AG20443 (cell line): ENCODE measurements at places on chromosomes 1 and 21.

GRCh38 chr21:30838536-30838935 is 9.0 kb upstream of the KRTAP7-1 start:
- DNase-seq = no peak

- DNase-seq = no peak
These were observed 74.0 kb downstream of the CACNA1E start for GRCh38 chr1:181557313-181557712.

GRCh38 chr1:213273546-213273945 is 222.5 kb downstream of the RPS6KC1 start:
- peak; percentile 51 for DNase-seq

DNA sequence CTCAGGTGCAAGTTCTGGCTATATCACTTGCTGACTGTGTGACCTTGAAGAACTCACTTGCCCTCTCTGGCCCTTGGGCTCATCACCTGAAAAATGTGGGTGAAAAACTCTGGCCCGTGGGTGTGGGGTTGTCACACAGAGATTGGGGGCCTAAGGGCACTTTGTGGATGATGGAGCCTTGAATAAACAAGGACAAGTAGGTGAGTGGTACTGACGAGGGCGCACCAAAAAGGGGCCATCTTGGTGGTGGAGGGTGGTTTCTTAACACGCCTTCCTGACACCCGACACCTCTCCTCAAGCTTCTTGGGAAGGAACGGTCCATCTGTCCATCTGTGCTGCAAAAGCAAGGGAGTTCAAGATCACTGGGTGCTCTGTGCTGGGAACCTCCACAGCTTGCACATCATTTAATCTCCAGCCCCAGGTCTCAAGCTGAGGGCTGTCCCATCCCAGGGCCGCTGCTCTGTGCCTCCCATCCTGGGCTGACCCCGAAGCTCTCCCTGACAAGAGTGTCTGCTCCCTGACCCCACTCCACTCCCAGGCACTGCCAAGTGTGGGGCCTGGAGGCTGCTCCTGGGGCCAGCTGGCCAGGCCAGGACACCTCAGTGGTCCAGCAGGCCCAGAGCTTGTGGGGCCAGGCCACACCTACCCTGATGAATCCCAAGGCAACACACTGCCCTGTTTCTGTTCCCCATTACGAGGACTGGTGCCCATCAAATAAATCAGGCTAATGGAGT is 97.3 kb downstream of the GLIS1 start:
- DNase-seq = no peak

DNA sequence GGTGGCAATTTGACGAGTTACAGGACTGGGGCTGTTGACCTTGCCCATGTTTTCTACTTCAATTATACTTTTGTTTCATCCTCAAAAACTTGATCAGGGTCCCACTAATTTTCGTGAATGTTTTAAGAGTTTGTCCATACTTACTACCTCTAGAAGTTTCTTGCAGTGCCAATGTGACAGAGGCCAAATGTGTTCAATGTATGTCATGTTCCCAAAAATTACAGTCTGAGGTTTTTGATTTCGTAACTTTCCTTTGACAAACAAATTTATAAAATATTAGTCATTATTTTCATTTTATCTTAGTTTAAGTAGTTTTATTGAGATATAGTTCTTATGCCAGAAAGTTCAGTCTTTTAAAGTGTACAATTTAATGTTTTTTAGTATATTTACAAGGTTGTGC is 15.3 kb downstream of the VPS13D start:
- DNase-seq = no peak

GRCh38 chr1:188463919-188464318 is 1635.2 kb downstream of the PLA2G4A start:
- no peak for DNase-seq

- DNase-seq = no peak
These were observed 64.1 kb downstream of the NOS1AP start for GRCh38 chr1:162133566-162133965.

GRCh38 chr1:153354515-153355193 is 3.0 kb upstream of the S100A9 start:
- DNase-seq = no peak

- DNase-seq = no peak
These were observed 36.2 kb upstream of the C1QA start for GRCh38 chr1:22600071-22600816.

- DNase-seq = no peak
These were observed 60.5 kb downstream of the TOR1AIP2 start for GRCh38 chr1:179817056-179817455.

- no peak for DNase-seq
These were observed 10.7 kb upstream of the SLC2A5 start for GRCh38 chr1:9079988-9080704.

DNA sequence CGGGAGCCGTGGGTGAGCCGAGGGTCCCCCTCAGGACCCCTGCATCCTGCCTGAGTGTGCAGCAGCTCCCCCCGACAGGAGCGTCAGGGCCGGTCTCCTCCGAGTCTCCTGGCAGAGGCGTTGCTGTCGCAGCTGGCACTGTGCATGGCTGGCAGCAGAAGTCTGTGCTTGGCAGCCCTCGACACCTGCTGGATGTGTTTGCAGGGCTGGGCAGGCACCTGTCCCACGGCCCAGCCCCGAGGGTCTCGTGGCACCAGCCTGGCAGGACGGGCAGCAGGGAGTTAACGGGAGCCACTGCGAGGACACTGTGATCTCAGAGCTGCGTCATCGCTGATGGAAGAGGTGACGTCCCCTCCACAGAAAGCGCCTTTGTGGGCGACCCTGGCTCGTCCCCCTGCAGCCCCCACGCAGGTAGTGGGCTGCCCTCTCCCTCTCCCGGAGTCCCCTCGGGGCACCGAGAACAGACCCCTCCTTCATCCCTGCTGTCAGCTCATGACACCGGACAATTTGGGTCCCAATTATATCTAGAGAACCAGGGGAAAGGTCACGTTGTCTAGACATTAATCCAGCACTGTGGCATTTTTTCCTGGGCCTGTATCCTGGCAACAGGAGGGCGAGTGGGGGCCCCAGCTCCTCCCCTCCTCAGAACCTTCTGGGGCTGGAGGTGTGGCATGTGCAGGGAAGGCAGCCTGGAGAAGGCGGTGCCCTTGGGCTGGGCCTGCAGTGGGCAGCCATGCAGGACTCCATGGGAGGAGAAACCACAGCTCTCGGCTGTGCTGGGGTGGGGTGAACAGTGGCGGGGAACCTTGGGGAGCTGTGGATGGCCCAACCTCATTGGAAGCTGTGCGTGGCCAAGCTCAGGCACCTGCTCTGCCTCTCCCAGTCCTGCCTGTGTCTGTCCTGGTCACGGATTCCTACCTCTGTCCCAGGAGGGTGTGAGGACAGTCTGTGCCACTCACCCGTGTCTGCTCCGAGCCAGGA is 15.4 kb downstream of the COL18A1 start:
- DNase-seq = peak; percentile 47

DNA sequence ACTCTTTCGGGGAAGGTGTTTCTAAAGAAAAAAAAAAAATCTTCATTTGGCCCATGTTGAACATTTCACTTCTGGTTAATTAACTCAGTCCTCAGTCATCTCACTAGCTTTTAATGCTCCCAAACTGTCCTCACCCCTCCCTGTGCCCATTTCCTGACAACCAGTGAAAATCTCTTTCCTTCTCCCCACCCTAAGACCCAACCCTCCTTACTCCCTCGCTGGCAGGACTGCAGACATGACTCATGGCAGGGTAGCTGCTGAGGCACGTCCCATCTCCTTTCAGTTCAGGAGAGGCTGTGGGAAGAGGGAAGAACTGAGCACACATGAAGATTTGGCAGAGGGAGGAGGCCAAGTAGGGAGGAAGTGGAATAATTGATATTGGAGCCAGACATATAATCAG is 12.6 kb downstream of the PKP1 start:
- DNase-seq = peak; percentile 85

DNA sequence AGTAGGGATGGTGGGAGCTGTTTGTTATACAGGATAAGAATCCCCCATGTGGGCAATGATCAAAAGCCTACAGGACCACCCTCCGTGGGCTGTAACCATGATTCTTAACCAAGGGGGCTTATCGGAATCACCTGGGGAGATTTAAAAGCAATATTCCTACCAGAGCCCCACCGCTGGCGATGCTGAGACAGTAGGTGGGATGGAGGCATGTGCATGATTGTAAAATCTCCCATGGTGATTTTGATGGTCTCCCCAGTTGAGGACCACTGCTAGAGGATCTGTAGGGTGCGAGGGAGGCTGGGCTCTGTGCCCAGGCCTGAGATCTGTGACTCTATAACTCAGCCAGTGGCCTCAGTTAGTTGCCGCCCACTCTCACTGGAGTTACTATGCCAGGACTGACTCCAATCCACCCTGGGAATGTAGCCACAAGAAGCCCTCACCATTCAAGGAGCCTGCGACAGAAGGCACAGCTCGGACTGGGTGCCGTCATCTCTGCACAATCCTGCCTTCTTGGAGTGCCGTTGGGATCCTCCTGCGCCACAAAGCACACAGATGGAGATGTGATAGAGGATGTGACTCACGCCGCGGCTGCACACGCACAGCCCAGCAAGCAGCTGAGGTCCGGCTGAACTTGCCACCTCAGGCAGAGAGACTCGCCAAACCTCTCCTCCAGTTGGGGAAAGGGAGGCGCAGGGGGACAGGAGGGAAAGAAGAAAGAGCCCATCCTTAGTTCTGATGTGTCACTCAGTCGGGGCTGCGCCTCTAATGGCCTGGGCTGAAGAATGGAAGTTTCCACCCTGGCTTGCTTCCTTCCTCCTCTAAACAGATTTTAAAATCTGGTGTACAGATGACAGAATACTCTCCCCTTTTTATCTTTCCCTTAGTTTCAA is 26.5 kb downstream of the AKNAD1 start:
- peak; percentile 93 for DNase-seq

DNA sequence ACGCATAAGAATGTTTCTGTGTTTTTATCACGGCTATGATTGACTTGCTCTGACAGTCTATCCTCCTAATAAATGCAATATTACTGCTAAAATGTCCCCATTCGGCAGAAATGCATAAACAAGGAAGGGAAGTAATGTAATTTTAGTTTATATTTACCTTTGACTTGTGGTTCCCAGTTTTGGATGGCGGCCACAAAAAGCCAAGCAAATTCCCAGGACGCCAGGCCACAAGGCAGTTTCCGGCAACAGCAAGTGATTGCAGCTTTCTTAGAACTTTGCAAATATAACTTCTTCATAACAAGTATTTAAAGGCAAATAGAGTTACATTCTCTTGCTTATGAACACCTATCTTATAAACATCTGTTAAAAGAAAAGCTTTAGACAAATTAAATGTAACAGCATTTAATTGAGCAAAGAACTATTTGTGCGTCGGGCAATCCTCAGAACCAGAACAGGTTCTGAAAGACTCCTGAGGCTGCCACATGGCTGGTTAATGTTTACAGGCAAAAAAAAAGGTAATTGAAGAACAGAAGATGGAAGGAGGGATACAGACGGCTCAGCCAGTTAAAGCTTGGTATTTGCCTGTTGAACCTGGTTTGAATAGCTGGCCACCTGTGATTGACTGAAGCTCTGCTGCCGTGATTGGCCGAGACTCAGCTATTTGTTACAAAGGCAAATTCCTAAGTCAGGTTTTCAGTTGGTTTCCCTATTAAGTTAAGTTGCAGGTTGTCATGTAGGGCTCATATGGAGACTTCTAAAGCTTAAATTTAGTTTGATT is 80.8 kb downstream of the C21orf91 start:
- no peak for DNase-seq

DNA sequence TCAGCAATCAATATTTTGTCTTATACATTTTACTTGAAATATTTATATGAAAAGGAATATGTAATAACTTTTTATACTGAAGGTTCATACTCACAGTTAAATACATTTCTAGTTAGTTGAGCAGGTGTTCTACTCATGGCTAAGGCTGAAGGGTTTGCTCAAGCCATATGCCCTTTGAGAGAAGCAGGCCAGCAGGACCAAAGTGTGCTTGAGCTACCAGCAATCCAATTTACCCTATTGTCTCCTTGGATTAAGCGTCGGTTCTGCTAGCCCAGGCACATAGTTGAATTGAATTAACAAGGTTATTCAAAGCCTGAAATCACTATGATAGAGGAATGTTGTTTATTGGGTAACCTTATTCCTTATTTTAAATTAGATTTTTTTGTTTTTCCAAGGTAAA is 151.5 kb upstream of the BACE2 start:
- no peak for DNase-seq

GRCh38 chr1:68814067-68814466 is 317.2 kb upstream of the DEPDC1 start:
- no peak for DNase-seq

DNA sequence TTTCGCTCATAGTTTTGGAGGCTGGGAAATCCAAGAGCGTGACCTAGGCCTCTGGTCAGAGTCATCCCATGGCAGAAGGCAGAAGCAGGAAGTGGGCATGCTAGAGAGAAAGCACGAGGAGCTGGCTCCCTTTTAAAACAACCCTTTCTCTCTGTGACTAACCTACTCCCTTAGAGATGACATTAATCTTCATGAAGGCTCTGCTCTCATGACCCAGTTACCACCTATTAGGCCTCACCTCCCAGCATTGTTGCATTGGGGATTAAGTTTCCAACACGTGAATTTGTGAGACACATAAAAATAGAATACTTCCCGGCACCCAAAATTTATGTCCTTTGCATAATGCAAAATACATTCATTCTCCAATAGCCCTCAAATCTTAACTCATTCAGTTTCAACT is 223.1 kb upstream of the ST6GALNAC5 start:
- DNase-seq = no peak

DNA sequence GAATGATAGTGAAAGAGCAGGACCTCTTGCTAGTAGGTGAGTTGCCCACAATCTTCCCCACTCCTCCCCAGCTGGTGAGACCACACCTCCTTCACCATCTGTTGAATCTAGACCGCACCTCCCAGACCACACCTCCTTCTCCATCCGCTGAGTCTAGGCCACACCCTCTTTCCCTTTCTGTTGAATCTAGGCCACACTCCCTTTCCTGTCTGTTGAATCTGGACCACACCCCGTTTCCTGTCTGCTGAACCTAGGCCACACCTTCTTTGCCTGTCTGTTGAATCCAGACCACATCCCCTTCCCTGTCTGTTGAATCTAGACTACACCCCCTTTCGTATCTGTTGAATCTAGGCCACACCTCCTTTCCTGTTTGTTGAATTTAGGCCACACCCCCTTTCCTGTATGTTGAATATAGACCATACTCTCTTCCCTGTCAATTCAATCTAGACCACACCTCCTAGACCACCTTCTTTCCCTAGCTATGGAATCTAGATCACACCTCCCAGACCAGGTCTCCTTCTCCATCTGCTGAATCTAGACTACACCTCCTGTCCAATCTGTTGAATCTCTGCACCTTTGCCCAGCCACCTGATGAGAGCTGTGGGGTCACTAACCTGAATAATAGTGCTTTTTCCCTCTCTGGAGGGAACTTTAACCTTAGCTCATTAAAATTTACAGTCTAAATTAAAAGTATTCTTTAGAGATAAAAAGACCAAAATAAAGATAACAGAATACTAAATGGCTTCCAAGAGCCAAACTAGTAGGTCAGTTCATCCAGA is 116.3 kb downstream of the DAB1 start:
- no peak for DNase-seq

- DNase-seq = no peak
These were observed 464 bp downstream of the COL11A1 start for GRCh38 chr1:103107741-103108375.

- DNase-seq = no peak
These were observed 33.9 kb upstream of the CLIC4 start for GRCh38 chr1:24711329-24711728.

- DNase-seq = peak; percentile 85
These were observed 93.3 kb upstream of the CD1D start for GRCh38 chr1:158087320-158087927.

- no peak for DNase-seq
These were observed 232.7 kb upstream of the SNX7 start for GRCh38 chr1:98428864-98429263.
